ENCODE measurements at places on chromosomes 7 and 10. TPM values are rescaled to one million over a fixed set of nuclear protein-coding genes. Genes with fewer than 3 reads are reported as not detected.

Gene DPP6
- total RNA-seq = 0.85 TPM

Gene HYCC1
- total RNA-seq = 40.8 TPM

Gene VAX1
- total RNA-seq = not detected

Gene KIF11
- total RNA-seq = 0.24 TPM

DNA sequence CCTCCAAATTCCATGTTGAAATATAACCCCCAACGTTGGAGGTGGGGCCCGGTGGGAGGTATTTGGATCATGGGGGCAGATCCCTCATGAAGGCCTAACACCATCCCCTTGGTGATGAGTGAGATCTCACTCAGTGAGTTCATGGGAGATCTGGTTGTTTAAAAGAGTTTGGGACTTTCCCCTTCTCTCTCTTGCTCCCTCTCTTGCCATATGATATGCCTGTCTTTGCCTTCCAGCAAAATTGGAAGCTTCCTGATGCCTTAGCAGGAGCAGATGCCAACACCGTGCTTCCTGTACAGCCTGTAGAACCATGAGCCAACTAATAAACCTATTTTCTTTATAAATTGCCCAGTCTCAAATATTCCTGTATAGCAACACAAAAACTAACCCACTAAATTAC, 55.7 kb upstream of the CDK1 start:
- no peak for DNase-seq

DNA sequence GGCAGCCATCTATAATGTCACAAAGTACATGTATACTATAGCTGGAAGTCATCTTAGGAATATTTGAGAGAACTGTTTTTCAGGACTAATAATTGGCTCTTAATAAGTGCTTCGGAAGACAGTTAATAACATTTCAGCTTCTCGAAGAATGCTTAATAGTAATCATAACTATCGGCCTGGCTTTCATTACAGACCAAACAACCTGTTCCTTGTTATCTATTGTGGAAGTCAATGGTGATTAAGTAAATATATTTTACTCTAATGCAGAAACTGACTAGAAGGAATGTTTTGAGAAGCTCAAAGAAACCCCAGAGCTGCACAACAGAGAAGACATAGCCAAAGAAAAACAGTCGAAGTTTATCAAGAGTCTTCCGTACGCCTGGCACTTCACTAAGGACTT, 106.8 kb upstream of the FAM133B start:
- no peak for DNase-seq

DNA sequence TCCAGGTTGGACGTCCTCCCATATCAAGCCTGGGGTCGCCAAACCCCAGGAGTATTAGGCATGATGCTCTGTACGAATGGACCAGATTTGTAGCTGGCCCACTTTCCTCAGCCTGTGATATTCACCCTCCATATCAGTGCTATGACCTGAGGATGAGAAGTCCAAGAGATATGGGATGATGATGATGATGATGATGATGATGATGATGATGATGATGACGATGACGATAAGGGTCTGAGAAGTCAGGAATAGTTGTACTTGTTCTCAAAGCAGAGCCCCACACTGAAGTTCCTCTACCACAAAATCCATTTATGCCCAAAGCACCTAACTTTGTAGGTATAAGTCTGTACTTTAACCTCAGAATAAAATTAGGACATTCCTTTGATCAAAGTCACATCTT, 50.7 kb downstream of the AMPH start:
- no peak for DNase-seq

GRCh38 chr10:77756319-77757232, 119.0 kb upstream of the KCNMA1 start:
- no peak for DNase-seq

GRCh38 chr7:108455551-108455997, 662 bp downstream of the NRCAM start:
- no peak for DNase-seq

GRCh38 chr10:63456437-63457210, 9.2 kb downstream of the JMJD1C start:
- no peak for DNase-seq

- DNase-seq = peak; percentile 60
Observed at GRCh38 chr7:70856901-70857630, 274.9 kb upstream of the GALNT17 start.

DNA sequence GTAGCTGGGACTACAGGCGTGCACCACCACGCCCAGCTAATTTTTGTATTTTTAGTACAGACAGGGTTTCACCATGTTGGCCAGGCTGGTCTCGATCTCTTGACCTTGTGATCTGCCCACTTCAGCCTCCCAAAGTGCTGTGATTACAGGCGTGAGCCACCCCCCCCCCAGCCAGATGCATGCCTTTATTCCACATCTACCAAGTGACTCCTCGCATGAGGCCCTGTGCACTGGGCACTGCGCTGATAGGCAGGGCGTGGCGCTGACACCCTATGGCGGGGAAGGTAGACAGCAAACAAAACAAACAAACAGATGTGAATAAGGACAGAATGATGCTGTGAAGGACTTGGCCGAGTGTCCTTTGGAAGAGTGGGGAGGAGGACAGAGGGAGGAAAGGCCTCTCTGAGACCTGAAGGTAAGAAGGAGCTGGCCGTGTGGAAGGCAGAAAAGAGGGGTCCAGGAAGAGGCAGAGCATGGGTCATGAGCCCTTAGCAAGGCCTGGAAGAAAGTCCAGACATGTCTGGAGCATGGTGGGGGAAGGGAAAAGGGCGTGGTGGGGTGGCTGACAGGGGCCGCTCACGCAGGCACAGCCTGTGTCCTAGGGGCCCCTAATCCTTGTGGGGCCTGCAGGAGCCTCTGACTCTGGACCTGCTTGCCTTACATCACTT, 47.5 kb upstream of the CACUL1 start:
- DNase-seq = no peak

- DNase-seq = no peak
Observed at GRCh38 chr7:71988201-71988600, 423.9 kb downstream of the CALN1 start.

DNA sequence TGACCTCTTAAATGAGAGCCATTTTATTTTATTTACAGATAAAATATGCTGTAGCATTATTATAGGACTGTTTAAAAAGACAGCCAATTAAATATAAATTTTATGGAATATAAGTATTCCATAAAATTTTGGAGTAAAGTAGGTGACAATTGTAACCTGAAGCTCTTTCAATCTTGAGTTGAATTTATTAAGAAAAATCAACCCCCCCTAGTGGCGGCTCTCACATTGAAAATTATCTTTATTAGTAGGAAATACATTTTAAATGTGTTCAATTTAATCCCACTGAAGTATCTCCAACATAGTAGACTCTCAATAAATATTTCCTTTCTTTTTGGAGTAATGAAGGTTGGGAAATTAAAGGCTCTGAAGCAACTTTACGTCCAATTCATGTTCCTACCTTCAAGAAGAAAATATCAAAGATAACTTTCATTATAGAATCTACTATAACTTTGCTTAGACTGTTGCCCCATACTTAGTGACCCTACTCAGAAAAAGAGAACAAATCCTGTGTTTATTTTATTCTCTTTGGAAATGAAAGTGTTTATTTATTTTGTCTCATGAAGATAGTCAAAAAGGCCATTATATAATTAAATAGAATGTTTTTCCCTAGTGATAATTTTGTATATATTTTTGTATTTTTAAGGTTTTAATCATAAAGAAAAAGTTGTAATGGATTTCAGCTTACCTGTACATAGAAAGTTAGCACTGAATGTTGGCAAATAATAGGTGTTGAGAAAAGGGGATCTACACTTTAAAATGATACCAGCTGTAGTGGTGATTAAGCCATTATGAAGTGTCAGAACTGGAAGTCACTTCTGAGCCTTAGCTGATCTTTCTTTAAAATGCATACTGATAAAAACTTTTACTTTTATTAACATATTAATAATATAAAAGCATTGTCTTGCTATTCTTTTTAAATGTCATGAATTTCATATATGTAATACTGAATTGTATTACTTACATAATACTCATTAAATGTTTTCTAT, 3.3 kb downstream of the AHR start:
- peak; percentile 61 for DNase-seq

- no peak for DNase-seq
Observed at GRCh38 chr7:16765436-16765859, 11.9 kb downstream of the TSPAN13 start.

- DNase-seq = no peak
Observed at GRCh38 chr7:105454095-105454747, 65.5 kb upstream of the SRPK2 start.
